ENCODE measurements at places on chromosomes 3 and 15.

- no peak for DNase-seq
These were observed 93.0 kb downstream of the CPN2 start for GRCh38 chr3:194257916-194258668.

- DNase-seq = no peak
These were observed 2.8 kb upstream of the CD47 start for GRCh38 chr3:108093616-108094015.

- DNase-seq = no peak
These were observed 22.8 kb downstream of the ESYT3 start for GRCh38 chr3:138456961-138457862.

DNA sequence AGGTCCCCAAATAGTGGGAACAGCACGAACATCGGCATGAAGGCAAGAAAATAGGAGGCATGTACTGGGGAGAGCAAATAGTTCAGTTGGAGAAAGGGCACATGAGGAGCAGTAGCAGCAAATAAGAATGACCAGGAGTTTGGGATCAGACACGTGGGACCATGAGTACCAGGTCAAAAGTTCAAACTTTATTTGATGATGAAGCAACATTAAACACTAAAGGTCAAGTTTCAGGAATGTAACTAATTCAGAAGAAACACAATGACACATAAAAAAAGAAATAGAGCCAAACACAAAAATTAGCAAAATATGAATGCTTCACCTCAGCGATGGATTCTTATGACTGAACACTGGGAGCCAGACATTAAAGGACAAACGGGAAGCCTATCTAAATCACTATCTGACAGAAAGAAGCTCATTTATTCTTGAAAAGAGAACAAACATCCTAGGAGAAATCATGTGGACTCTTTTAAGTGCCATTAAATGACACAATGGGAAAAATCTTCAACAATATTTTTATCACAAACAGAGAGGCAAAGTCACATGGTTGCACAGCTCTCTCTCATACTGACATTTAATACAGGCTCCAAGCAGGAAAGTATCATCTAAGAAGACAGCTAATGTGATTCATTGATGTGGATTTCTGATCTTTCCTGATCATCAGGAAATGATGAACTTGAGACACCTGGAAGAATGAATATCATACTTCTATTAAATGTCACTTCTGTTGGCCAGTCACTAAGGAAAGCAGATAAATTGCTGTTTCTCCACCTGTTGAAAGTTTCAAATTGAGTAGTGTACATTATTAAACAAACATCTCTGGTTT is 216.9 kb upstream of the THBS1 start:
- DNase-seq = no peak

- DNase-seq = no peak
These were observed 100.1 kb upstream of the CDIN1 start for GRCh38 chr15:36479200-36479896.

- no peak for DNase-seq
These were observed 399.9 kb downstream of the LRTM1 start for GRCh38 chr3:54527953-54528352.

DNA sequence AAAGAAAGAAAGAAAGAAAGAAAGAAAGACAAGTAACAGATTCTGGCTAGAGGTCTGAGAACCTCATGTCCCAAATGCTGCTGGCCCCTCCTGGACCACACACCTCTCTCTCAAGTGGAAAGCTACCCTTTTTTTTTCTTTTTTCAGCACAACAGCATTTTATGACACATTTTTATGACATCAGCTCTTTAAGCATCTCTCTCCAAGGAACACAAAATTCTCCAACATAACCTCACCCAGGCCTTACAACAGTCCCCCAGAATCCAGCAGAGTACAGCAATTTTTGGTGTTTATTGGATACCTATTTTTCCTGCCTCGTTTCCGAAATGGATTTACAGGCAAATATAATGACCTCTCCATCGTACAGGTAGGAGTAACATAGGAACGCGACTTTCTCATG is 11.2 kb upstream of the NTRK3 start:
- no peak for DNase-seq

DNA sequence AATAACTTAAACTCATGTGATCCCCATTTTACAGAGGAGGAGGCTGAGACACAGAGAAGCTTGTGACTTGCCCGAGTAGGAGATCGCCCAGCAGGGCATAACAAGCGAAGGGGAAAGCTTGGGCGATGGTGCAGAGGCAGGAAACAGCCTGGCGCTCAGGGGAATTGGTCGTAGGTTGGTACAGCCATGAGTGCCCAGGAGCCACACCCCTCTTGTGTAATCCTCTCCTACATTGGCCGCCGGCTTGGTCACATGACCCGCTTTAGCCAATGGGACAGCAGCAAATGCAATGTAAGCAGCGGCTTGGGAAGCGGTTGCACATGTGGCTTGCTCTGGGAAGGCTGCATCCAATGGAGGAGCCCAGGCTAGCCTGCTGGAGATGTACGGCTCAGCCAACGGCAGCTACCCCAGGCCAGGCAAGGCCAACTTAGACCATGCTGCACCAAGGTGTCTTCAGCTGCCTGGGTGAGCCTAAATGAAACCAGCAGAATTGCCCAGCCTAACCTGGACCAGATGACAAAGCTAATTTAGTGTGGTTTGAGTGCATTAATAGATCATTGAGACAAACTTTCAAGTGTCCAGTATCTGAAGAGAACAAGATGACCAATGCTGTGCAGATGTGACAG is 50.3 kb upstream of the SLC6A6 start:
- no peak for DNase-seq

- DNase-seq = no peak
These were observed 20.7 kb downstream of the KLF13 start for GRCh38 chr15:31347067-31347975.

- DNase-seq = no peak
These were observed 11.2 kb downstream of the ZXDC start for GRCh38 chr3:126464494-126464893.

- DNase-seq = no peak
These were observed 85.9 kb downstream of the LRRC3B start for GRCh38 chr3:26708501-26708900.

DNA sequence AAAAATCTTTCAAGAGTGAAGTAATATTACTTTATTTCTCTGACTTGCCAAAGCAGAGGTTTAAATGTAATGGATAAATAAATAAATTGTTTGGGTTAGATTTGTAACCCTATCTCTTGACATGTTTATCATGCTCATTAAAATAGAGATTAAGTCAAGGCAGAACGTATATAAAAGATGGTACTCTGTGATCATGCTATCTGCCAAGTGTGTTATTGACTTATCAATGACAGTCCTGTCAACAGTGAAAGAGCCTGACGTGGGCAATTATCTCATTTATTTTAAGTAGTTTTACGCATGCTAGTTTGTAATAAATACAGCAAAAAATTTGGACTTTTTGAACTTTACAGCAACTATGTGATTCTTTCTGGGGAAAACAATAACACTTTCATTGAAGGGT is 43.7 kb downstream of the PROS1 start:
- DNase-seq = no peak

- no peak for DNase-seq
These were observed 8.5 kb downstream of the TMEM212 start for GRCh38 chr3:171851660-171852058.

- no peak for DNase-seq
These were observed 164.5 kb downstream of the TNIK start for GRCh38 chr3:171295484-171296373.

GRCh38 chr3:151976211-151977050 is 103.0 kb downstream of the SUCNR1 start:
- DNase-seq = no peak

- DNase-seq = no peak
These were observed 28.7 kb downstream of the CACNA2D2 start for GRCh38 chr3:50474717-50475116.

GRCh38 chr3:133763797-133764683 is 17.8 kb downstream of the TF start:
- DNase-seq = no peak

GRCh38 chr3:130543322-130543721 is 26.3 kb downstream of the COL6A6 start:
- DNase-seq = no peak

DNA sequence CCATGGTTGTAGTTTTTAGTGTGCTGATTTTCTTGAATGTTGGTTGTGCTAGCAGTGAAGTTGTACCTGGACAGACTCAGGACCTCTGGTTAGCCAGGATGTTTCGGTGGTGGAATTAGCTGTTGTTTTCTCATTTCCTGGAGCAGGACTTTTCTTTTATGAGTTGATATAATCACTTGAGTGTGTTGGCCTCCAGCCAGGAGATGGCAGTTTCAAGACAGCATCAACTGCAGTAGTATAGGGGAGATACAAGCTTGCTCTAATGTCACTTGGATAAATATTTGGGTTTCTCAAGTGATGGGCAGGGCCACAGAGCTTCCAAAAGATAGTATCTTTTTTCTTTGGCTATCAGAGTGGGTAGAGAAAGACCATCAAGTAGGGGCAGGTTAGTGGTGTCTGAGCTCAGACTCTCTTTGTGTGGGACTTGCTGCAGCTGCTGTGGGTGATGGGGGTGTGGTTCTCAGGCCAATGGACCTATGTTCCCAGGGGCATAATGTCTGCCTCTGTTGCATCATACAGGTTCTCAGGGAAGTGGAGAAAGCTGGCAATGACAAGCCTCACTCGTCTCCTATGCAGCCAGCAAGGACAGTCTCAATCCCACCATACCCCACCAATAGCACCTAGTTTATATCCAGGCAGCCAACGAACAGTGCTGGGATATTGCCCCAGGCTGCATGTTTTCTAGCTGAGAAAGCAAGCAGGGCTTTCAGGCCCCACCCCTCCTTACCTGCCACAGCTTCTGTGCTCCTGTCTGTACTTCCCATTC is 14.6 kb upstream of the OR5K2 start:
- DNase-seq = no peak
